EH (cell line): ENCODE measurements at places on chromosomes 11 and 22.
A peak's percentile ranks its signal among the peaks of the same experiment; 100 is the strongest.

- no peak for DNase-seq
Measured at GRCh38 chr22:31932863-31933262, 11.5 kb upstream of the YWHAH start.

DNA sequence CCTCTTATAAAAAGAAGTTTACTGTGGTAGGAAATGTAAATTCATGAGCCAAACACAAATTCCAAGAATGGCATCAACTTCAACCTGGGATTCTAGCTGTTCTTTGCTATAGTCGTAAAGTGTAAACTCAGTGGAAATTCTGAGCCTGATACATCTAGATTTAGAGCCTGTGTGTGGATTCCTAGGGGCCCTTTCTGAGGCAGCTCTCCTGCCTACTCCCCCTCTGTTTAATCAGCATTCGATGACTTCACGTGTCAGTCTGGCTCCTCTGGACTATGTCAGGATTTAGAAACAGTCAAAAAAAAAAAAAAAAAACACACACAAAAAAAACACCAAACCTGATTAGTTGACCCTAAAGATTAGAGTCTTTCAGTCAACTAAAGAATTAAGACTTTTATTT lies 93.1 kb upstream of the SC5D start:
- DNase-seq = no peak

- no peak for DNase-seq
Measured at GRCh38 chr22:45602004-45602733, 69.5 kb upstream of the ATXN10 start.

DNA sequence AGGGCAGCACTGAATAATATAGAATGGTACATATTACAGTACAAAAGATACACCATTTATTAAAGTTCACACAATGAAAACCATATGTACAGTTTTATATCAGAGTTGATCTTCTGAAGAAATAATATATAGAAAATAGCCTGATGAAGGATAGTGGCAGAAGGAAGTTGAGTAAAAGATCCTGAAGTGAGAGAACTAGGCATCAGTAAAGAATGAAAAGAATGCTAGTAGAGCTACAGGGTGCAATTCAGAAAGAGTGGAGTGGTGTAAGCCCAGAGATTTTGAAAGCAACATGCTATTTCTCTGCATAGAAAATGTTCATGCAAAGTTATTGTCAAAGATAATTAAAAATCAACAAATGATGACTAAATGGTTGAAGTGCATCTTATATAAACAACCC lies 1552.7 kb upstream of the TENM4 start:
- no peak for DNase-seq

- DNase-seq = no peak
Measured at GRCh38 chr11:59559886-59560285, 48.5 kb downstream of the OR4D9 start.

DNA sequence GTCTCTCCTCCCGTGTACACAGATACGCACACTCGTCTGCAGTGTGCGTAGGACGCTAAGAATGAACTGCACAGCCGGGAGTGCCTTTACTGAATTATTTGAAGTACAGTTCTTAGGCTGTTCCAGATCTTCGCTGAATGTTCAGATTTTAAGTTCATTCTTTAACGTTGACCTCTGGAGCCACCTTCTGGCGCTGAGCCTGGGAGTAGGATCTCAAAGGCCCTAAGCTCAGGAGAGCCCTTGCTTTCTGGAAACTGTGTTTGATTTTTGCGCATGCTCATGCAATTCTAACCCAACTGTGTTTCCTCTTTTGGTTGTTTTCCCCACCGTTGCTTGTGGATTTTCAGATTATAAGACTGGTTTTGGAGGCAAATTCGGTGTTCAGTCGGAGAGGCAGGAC lies 22.8 kb downstream of the CTTN start:
- DNase-seq = no peak

DNA sequence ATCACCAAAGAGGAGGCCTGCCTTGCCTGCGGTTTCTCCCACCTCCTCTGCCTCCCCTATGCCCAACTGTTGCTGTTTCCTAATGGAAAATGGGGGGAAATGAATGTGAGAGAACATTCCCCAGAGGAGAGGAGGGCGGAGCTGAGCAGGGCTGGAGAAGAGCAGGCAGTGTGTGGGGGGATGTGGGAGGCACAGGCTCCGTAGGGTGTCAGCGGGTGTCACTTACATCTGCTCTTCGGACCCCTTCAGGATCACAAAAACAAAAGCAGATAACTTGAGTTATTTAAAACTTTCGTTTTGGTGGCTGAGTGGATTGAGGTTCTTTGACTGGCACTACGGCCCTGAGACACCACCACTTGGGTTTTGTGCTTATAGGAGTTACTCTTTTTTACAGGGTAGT lies 93.8 kb downstream of the CEP164 start:
- DNase-seq = no peak

DNA sequence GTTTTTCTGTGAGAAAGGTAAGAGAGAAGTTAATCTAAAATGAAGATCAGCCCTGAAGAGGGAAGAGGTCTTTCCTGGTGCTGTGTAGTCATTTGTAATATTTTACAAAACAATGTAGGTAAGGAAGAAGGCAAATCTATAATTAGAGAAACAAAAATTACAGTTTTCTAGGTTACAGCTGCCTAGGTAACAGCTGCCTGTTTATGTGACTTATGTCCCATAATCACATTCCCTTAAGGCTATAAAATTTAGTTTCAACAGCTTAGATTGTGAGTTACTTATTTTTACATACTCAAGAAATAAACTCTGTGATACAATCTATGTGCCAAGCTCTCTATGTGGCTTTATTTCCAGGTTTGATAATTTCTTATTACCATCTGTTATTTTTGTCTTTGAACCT lies 19.8 kb downstream of the LUZP2 start:
- no peak for DNase-seq

DNA sequence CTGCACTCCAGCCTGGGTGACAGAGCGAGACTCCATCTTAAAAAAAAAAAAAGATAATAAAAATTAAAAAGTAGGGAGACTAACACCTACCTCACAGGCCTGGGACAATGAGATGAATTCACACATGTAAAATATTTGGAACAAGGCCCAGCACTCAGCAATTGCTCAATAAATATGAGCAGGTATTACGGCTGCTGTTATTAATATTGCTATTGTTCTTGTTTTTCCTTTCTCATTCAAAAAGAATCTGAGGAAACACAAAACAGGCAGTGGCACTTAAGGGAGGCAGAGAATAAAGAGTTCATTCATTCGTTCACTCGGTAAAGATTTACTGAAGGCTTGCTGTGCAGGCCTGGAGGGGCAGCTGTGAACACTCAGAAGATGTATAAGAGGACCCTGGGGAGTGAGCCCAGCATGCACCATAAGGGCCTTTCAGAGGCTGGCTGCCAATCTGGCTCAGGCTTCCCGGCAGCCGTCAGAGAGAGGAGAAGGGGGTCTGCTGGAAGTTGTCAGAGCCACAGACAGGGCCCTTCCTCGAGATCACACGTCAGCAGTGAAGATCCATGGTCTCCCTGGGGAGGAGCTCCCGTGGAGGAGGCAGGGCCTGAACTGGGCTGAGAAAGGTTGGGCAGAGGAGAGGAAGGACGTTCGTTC lies 51.6 kb upstream of the TCF20 start:
- DNase-seq = no peak

DNA sequence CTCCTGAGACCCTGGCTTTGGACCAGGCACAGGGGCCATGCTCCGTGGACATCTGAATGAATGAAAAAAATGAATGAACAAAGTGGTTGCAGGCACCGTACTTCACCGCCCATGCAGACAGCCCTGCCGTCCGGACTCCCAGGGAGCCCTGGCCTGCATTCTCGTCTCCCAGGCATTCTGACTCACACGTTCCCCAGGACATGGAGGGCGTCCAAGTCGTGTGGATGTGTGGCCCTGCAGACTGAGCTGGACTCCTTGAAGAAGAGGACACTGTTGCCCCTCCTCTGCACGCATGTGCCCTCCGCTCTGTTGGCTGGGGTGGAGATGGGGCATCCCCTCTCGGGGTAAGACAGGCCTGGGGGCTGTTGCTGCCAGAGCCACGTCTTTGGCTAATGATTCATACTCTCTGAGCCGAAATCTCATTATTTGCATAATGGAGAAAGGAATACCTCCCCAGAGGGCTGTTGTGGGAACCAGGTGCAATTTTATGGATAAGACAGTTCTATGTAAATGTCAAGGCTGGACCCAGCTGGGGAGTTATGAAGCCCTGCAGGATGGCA lies 49.7 kb downstream of the RTL6 start:
- DNase-seq = peak; percentile 98

GRCh38 chr11:120201653-120202052 lies 9.2 kb upstream of the OAF start:
- no peak for DNase-seq

GRCh38 chr22:40904101-40904500 lies 42.2 kb upstream of the DNAJB7 start:
- DNase-seq = no peak
